MCF 10A (cell line): ENCODE measurements at places on chromosomes 2 and 18.
A peak's percentile ranks its signal among the peaks of the same experiment; 100 is the strongest.

DNA sequence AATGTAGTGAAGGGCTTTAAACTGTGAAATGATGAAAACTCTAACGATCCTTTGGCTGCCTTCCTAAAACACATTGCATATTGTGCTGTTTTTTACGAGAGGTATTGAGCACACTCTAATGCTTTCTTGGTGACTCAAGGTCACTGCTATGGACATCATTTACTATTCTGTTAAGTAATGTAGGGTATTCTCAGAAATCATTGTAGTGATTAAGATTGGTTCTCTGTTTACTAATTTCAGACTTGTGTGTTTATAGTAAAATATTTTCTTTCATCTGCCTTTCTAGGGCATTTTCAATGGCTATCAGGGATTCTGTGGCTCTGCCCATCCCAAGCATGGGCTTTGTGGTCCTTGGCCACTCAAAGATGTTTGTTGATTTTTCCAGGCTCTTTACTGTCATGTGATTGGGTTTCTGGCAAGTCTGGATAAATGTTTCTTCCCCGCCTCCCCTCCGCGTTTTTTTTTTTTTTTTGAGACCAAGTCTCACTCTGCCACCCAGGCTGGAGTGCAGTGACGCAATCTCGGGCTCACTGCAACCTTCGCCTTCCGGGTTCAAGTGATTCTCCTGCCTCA, 29.3 kb downstream of the UBE2F start:
- DNase-seq, result peak; percentile 48

GRCh38 chr2:234898534-234899053, 53.2 kb upstream of the SH3BP4 start:
- DNase-seq, result no peak

DNA sequence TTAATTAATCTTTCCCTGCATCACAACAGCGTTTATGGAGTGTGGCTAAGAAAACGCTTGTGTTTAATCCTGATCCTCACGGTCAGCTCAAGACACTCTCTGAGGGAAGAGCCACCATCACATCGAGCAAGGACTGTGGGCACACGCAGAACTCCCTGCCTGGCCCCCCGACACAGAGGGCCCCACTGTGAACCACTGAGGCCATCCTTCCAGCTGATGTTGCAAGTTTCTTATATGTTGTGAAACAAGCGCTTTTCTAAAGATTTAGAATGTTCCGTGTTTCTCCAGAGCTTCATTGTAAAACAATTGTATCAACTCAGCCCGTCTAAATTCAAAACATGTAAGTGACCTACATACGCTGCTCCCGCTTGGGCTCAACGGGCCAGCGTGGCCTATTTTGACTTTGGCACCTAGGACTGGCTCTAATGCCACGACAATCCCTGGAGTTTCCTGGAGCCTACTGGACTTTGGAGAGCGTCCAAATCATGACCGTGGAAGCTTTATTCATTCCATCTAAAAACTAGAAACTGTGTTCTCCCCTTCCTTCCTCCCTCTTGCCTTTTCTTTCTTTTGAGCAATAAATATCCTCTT, 34.9 kb downstream of the SERPINE2 start:
- DNase-seq, result no peak

GRCh38 chr18:30094556-30094955, 948.0 kb downstream of the DSC3 start:
- DNase-seq, result peak; percentile 40

DNA sequence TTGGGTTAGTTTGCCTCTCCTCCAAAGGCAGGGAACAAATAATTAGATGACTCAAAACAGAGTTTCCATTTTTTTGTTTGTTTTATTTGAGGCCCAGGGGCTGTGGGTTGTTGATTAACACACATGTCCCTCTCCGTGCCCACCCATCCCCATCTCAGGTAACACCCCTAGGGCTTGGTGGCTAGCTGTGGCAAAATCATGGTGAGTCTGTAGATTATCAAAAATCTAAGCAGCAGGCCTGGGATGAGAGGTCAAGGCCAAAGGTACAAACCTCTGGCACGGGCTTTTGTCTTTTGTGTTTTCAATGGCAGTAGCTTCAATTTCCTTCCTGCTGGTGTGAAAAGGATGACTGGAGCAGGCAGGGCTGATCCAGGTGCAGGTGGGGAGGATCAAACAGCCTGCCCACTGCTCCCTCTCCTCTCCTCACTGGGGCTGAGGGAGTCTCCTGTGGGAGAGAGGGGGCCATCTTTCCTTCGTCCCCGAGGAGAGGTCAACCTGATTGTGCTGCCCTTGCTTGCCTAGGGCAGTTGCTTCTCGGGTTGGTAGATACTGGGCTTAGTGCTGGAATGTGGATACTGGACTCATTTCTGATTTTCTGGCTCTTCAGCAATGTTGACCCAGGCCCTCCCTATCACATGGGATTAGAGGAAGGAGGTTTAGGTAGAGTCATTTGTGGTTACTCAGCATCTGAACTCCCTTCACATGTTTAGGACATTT, 31.9 kb upstream of the EML4 start:
- no peak for DNase-seq

GRCh38 chr2:120323214-120323613, 22.7 kb upstream of the INHBB start:
- peak; percentile 51 for DNase-seq

- DNase-seq, result no peak
Observed at GRCh38 chr2:121234144-121234543, 50.9 kb downstream of the TFCP2L1 start.
